ENCODE measurements at places on chromosomes 4 and X. TPM values are rescaled to one million over a fixed set of nuclear protein-coding genes. Genes with fewer than 3 reads are reported as not detected.

DNA sequence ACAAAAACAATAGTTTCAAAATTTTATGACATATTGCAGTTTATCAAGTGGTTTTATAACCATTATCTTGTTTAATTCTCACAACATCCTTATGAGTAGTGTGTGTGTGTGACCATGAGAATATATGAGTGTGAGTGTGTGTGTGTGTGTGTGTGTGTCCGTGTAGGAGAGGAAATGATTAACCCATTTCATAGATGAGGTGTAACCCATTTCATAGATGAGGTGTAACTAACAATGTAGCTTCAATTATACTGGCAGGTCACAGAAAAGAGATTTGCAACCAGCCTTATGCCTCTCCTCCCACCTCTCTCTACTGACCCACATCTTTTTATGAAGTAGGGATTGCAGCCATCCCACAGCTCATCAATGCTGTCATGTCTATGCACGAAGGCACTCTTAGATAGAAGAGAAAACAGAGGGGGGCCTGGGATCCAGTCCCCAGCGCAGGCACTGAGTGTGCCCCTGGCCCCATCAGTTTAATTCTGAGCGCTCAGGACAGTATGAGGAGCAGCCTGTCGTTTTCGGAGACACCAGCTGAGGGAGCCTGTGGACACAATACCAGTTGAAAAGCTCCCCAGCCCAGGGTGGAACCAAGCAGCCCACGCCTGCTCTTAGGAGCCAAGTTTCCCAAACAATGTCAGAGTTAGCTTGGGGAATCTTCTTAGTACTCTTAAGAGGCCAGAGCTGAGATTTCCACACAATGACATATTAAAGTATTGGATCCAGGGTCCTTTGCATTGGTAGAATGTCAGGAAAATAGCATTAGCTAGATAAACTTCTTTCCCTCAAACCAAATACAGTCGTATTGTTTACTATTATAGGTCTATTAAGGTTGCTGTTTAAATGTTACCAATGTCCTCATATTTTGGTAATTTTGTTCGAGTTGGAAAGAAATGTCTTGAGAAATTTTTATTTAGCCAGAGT lies 88.6 kb downstream of the PALLD start:
- peak; percentile 82 for DNase-seq

- no peak for DNase-seq
Measured at GRCh38 chr4:57550198-57550597, 440.0 kb upstream of the IGFBP7 start.

DNA sequence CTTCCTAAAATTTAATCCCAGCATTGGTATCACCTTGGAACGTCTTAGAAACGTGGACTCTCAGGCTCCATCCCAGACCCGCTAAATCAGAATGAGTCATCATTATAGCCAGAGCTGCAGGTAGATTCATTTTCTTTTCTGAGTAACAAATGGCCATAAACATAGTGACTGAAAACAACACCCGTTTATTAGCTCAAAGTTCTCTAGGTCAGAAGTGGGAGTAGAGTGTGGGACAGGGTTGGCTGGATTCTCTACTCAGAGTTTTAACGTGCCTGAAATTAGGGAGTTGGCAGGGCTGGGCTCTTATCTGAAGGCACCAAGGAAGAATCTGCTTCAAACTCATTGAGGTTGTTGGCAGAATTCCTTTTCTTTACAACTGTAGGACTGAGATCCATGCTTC lies 101.8 kb upstream of the C1QTNF7 start:
- DNase-seq, result no peak

NEUROG2 gene
- total RNA-seq, result not detected

DNA sequence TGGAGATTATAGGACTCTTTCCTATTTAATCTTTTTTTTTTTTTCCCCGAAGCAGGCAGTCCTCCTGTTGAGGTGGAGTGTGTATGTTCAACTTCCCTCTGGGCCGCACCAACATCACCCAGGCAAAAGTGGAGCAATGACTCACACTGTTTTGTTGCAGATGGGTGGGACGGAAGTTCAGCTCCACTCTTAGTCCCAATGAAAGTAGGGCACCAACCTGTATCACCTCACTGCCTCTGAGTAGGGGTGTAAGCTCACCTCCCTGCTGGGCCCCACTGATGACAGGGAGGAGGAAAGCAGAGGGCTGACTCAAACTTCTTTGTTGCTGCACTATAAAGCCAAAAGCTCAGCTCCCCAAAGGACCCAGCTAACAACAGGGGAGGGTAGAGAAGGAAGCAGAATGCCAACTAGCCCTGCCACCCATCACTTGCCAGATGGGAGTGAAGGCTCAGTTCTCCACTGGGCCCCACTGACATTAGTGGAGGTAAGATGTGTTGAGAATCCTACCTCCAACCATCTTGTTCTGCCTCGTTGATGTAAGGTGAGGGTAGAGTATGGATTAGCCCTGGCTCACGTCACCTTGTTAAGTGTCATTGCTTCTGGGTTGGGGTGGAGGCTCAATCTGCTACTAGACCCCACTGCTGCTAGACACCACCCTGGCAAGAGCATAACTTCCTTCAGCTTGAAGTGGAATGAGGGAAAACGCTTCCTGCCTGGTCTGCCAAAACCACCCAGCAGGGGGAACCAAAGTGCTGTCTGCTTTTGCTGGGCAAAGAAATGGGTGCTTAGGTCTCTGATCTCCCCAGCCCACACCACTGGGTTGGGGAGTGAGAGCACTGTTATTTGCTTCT lies 14.1 kb downstream of the RPS6KA3 start:
- peak; percentile 45 for DNase-seq

Data from IMR-90 (cell line).